Stimulated activated CD8-positive, alpha-beta memory T cell treated with anti-CD3 and anti-CD28 coated beads, Interleukin-15, amount 100 ng/mL, for 1 hour (primary cell): ENCODE measurements at places on chromosomes 11 and 22.

DNA sequence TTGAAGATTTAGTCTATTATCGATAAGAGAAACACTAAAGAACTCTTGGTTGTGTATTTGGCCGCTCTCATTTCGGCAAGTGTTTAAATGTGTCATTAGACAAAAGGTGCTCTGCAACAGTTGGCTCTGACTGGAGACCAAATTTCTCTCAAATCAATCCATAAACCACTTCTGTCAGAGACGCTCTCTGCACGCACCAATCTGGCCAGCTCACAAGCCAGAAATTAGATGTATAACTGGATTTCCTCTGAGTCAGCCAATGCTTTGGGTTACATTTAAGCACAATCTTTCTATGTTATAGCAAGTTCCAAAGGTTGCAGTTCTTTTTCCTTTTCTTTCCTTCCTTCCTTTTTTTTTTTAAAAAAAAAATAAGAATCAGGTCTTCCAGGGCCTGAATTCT is 17.6 kb upstream of the PARVA start:
- DNase-seq: no peak

DNA sequence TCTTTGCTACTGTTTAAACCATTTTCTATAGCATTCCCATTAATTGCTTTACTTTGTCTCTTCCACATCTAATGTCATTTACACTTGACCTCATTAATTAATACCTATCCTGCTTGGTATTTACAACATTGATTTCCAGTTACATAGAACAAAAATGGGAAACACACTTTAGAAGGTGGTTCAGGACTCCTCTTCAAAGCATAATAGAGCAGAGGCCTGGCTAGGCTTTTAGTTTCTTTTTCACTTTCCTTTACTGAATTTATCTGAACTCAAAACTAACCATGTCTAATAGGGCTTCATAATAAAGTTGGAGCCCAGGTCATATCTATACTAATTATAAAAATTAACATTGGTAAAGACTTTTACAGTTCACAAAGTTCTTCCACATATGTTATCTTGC is 648.0 kb upstream of the KIRREL3 start:
- DNase-seq: no peak

- DNase-seq: no peak
These were observed 777 bp downstream of the LTO1 start for GRCh38 chr11:69674267-69674885.

DNA sequence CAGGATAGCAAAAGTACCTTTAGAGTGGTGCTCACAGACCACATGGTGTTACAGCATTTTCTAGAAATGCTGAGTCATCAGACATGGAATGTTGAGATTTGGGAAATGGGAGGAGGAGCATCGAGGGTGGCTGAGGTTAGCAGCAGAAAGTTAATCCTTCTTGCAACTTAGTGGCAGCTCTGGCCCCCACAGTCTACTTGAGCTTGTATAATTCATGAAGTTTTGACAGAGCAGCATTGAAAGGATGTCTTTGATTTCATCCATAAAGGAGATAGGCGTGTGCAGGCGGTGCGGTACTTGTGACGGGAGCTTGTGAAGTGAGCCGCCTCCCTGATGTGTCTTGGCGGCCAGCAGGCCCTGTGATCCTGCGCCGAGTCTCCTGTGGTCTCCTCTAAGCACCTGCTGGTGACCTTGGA is 330.5 kb downstream of the TBC1D22A start:
- DNase-seq: no peak

DNA sequence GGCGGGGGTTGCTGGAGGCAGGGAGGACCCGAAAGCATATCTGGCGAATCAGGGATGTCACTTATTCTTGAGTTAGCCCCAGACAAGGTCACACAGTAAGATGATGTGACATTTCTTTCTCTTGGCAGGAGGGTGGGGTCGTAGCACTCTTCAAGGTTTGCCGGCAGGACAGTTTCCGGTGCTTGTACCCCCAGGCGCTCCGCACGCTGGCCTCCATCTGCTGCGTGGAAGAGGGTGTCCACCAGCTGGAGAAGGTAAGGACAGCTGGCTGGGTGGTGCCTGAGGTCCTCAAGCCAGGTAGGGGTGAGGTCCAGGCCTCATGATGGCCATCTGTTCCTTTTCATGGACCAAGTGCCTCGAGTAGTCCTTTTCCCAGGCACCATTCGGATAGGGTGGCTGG is 86.0 kb downstream of the INSC start:
- DNase-seq: no peak

- DNase-seq: no peak
These were observed 76.4 kb downstream of the MPPED1 start for GRCh38 chr22:43488031-43488866.

GRCh38 chr22:29726106-29726505 is 6.3 kb downstream of the CABP7 start:
- DNase-seq: no peak

DNA sequence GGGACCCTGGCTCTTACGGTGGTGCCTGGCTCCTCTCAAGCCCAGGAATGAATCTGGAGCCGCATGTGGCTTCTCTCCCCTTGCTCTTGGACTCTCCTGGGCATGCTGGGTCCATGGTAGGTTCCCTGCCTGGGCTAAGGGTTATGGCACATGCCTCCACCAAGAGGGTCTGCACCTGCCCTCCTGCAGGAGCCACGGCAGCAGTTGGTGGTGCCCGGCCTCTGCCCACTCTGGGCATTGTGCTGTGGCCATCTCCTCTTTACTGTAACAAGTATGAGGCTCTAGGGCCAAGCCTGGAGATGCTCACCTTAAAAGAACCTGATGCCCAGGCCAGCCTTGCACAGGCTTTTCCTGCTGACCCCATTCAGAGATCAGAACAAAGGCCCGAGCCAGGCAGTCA is 104.0 kb upstream of the PITPNB start:
- no peak for DNase-seq

DNA sequence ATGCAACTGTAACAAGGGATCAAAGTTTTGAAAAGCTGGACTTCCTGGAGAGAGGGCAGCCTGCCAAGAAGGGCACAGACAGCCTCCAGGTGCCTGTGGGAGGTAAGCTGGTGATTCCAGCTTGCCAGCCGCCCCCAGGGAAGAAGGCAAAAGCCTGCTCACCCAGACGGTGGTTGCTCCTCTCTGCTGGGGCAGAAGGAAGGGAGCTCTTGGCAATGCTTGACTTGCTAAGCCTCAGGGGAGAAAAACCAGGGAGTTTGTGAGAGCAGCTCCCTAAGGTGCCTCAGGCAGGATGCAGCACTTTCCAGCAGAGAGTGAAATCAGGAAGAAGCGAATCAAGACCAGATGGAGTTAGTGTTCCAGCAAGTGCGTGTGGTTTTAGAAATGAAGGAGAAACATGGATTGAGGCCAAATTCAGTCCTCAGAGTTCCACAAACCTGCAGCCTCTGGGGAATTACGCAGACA is 553.6 kb downstream of the BUD13 start:
- DNase-seq: no peak

DNA sequence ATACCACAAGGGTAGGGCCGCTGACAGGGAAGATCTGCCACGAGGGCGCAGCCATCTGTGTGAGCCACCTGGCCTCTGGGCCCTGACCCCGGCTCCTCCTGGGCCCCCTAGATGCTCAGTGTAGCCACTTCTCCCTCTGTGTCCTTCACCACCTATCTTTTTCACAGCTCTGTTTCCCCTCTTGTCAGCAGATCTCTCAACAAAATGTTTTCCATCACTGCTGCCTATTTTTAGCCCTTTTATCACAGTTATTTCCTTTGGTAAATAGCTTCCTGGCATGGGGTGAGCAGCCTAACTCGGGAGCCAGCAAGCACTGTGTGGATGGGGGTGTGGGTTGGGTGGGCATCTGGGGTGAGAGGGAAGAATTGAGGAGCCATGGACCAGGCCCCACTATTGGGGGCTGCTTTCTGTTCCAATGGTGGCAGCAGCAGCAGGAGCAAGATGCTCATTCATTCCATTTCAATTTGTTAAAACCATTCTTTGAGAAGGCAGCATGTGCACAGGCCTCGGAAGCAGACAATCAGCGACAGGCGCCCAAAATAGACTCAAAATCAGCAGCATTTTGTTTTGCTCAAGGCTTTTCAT is 135.2 kb upstream of the NAV2 start:
- no peak for DNase-seq
